ENCODE measurements at places on chromosomes 13 and 19.

- DNase-seq: no peak
Measured at GRCh38 chr19:29564574-29565005, 38.8 kb downstream of the VSTM2B start.

GRCh38 chr13:111115965-111116521 is 933 bp downstream of the ARHGEF7 start:
- no peak for DNase-seq

DNA sequence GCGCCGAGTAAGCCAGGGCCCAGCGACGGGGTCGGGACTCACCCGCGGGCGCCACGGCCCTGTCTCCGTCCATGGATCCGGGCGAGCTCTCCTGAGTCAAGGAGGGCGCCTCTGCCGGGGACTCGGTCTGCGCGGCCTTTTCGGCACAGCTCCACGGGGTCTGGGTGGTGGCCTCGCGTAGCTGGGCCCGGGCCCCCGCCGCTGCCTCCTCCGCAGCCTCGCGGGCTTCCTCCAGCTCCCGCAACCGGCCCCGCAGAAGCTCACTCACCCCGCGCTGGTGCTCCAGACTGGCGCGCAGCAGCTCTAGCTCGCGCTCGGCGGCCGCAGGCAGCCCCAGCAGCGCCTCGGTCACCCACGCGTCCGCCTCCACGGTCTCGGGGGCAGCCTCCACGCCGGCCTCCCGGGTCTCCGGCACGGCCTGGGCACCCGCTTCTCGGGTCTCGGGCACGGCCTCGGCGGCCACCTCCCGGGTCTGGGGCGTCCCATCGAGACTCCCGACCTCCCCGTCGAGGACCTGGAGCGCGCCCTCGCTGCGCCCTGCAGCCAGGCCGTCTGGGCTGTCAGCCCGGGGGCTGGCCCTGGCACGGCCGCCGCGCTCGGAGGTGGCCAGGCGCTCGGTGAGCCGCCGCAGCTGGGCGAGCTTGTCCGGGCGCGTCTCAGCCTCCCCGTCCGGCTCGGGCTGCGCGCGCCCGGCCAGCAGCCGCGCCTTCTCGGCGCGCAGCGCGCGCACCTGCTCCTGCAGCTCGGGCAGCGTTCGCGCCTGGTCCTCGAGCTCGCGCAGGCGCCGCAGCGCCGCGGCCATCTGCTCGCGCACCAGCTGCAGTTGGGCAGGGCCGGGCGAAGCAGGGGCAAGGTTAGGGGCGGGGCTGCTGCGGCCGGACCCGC is 8.4 kb downstream of the KANK3 start:
- DNase-seq: peak; percentile 77

DNA sequence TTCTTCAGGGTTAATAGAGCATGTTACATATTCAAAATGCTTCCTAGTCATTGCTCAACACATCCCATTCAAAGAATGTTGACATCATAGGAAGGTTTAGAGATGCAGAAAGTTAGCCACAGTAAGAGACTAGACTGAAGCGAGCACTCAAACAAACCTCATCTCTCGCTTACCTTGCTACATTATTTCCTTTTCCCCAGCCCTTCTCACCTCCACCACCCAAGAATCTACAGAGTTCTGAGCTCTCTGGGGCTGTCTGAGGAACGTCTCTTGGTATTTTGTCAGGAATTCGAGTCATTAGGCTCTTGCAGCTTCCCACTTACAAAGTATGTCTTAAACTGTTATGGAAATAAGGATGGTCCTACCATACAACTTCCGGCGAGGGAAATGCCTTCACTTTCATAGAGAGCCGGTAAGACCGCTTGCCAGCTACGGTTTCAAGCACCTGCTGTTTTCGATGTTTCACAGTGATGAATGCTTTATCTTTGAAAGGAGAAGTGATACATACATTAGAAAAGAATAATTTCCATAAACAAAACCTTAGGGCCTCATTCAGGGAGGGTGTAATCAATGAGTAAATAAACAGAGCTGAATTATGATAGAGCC is 65.1 kb downstream of the FLT1 start:
- DNase-seq: no peak

- no peak for DNase-seq
Measured at GRCh38 chr19:43675269-43675879, 5.4 kb upstream of the PLAUR start.

- no peak for DNase-seq
Measured at GRCh38 chr19:31015778-31016177, 333.5 kb downstream of the TSHZ3 start.

DNA sequence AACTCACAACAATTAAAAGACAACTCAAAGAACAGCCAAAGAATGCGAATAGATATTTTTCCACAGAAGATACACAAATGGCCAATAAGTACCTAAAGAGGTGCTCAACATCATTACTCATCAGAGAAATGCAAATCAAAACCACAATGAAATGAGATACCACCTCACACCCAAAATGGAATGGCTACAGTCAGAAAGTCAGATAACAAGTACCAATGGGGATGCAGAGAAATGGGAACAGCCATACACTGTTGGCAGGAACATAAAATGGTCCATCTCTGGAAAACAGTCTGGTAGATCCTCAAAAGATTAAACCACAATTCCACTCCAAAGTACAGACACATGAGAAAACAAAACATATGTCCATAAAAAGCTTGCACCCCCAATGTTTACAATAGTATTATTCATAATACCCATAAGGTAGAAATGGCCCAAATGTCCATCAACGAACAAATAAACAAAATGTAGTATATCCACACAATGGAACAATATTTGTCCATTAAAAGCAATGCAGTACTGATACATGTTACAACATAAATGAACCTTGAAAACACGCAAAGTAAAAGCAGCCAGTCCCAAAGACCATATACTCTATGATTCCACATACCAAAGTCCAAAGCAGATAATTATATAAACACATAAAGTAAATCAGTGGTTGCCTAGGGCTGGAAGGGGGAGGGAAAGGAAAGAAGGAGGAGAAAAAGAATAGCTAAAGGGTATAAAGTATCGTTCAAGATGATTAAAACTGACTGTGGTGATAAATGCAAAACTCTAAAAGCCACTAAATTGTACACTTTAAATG is 19.6 kb downstream of the USP12 start:
- DNase-seq: no peak

GRCh38 chr13:73040968-73041596 is 17.7 kb upstream of the KLF5 start:
- no peak for DNase-seq

DNA sequence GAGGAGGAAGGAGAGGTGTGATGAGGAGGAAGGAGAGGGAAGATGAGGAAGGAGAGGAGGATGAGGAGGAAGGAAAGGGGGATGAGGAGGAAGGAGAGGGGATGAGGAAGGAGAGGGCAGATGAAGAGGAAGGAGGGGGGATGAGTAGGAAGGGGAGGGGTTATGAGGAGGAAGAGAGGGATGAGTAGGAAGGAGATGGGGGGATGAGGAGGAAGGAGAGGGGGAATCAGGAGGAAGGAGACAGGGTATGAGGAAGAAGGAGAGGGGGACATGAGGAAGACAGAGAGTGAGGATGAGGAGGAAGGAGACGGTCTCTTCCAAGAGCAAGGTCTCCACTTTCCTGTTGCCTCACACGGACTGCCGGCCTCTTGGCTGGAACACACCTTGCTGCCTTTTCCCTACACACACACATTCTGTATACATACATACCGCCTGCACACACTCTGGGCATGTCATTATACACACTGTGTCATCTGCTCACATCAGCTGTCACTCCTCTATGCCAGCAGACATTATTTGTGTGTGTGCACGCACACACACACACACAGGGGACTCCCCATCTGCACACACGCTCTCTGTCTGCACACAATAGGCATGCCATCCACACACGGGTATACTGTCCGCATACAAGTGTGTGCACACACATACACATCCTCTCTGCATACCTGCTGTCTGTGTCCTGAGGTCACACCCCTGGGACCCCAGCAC is 11.1 kb upstream of the VSTM2B start:
- DNase-seq: peak; percentile 22

GRCh38 chr13:35225582-35225981 is 250.9 kb downstream of the MAB21L1 start:
- DNase-seq: no peak

GRCh38 chr19:8680676-8681344 is 17.8 kb downstream of the ACTL9 start:
- no peak for DNase-seq

GRCh38 chr19:43936188-43936587 is 1.1 kb upstream of the ZNF45 start:
- no peak for DNase-seq

DNA sequence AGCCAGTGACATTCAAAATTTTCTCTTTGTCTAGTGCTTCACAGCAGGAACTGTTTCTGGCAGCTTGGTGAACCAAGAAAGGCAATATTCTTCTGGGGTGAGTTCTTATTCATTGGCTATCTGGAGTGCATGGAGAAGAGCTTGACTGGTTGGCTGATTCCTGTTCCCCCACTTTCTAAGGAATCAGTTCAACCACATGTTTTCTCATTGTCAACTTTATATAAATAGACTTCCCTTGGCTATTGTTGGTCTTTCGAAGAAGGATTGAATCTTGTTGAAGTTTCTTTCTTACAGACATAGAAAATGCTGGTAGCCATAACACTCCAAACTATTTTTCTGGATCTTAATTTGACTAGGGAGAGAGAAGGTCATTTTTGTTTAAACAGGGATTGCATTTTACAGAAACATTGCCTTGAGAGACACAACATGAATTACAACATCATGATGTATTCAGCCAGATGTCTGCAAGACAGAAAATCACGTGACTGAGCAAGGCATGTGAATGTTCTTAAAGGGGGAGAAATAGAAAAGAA is 85.2 kb downstream of the EDNRB start:
- no peak for DNase-seq

- DNase-seq: no peak
Measured at GRCh38 chr19:21883516-21883915, 47.5 kb upstream of the ZNF43 start.

DNA sequence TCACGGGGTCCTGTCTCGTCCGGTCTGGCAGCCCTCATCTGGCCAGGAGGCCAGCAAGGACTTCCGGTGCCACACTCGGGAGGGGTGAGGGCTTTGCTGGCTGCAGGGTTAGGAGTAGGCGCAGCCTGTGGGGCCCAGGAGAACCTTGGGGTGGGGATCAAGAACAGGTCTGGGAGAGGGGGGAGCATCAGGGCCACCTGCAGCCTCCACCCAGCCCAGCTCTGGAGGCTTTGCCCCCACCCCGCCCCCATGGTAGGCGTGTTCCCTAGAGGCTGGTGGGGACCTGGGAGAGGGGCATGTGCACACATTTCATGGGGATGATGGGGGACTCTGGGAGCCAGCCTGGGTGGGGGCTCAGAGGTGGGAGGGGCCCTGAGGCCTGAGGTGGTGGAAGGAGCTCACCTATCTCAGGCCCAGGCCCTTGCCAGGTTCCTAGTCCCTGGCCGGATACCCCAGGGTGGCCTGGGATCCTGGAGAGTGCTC is 23.3 kb downstream of the WTIP start:
- DNase-seq: no peak

DNA sequence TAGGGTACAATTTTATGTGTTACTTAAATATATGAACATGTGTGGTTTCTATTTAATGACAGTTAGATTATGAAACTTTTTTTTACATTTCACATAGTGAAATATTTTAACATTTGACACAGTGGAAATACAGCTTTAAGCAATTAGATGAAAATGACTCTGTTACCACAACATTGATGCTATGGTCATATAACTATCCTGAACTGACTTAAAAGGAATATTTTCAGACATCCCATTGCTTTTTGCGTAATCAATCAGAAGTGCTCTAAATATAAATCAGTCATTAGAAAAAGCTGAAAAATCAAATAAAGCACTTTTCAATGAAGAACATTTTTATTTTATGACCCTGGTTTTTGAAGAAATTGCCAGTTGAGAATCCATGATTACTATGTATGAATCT is 80.3 kb downstream of the UFM1 start:
- DNase-seq: no peak

DNA sequence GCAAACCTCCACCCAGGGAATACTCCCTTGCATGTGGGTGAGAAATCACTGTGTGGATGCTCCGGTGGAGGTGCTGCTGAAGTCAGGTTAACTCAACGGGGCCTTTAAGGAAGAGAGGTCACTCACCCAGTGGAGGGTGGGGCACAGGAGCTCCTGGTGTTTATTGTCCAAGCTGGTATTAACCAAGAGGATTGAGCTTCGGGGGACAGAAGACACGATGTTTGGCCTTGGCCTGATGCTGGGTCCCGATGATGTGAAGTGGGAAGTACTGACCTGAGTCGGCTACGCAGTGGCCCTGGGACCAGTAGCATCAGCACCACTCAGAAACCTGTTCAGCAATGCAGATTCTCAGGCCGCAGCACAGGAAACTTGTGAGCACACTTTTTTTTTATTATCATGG is 85.7 kb upstream of the WASF3 start:
- no peak for DNase-seq

Measured in NCI-H82 (cell line).